Renal cortex interstitium (tissue), 15 donors: ENCODE measurements at places on chromosomes 4 and X.

- no peak for DNase-seq
Measured at GRCh38 chrX:43467608-43468234, 188.4 kb upstream of the MAOA start.

- no peak for DNase-seq
Measured at GRCh38 chrX:104172121-104172520, 5.9 kb downstream of the FAM199X start.

GRCh38 chr4:6674500-6675149, 19.1 kb upstream of the S100P start:
- DNase-seq, result no peak

DNA sequence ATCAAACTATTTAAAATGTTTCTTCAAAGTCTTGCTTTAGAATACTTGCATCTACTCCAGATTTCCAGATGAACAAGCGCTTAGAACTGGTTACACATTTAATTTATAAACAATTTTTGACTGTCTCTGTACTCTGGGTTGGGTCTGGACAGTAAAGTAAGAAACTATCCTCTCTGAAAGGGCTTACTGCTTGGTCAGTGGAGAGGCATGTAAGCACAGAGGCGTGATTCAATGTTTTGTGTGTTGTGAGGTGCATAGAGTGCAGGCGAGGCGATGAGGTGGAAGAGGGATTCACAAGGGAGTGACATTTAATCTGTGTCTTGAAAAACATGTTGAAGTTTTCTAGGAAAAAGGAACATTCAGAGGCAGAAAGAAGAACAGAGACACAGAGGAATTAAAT, 231.4 kb downstream of the VEGFC start:
- no peak for DNase-seq

DNA sequence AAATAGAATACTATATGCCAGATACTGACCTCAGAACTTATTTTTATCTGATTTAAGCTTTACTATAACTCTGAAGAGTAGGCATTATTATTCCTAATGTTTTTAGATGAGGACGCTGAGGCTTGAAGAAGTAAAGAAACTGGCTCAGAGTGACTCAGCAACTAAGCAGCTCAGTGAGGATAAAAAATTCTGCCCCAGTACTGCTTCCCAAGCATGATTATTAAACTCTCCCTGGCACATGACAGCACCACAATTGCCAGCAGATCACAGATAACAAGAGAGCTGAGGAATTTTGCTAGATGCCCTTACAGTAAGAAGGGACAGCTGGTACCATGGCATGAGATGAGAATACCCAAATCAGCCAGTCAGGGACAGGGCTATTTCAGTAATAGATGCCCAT, 219.4 kb downstream of the NKX6-1 start:
- DNase-seq, result no peak

DNA sequence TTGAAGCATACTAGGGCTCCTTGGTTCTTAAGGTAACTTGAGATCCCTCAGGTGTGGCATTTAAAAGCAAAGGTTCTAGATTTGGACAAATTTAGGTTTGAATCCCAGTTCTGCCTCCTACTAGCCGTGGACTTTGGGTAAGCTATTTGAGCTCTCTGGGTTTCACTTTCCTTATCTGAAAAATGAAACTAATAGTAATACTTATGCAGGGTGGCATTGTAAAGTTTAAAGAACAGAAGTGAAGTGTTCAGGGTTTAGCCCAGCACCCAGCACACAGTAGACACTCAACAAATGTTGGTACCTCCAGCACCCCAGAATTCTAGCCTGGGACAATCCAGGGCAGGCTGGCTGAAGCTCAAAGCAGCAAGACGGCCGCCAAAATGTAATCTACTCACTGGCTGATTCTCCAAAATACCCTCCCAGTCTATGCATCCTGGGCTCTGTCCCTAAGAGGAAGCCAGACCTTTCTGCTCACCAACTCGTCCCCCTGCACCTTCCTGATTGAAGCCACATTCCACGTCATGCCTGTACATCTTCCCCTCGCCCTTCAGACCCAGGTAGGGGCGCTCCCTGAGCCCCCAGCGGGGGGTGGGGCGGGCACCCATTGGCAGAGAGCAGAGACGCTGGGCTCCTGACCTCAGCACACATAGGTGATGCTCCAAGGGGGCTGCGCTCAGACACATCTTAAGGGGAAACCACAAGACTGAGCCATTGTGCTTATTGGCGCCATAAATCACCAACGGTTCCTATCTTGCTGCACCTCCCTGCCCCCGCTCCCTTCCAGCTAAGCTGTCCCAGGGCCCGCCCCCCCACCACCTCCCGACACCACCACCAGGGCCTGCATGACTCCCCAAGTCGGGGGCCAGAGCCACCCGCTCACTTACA, 160.6 kb downstream of the BCOR start:
- DNase-seq, result no peak

DNA sequence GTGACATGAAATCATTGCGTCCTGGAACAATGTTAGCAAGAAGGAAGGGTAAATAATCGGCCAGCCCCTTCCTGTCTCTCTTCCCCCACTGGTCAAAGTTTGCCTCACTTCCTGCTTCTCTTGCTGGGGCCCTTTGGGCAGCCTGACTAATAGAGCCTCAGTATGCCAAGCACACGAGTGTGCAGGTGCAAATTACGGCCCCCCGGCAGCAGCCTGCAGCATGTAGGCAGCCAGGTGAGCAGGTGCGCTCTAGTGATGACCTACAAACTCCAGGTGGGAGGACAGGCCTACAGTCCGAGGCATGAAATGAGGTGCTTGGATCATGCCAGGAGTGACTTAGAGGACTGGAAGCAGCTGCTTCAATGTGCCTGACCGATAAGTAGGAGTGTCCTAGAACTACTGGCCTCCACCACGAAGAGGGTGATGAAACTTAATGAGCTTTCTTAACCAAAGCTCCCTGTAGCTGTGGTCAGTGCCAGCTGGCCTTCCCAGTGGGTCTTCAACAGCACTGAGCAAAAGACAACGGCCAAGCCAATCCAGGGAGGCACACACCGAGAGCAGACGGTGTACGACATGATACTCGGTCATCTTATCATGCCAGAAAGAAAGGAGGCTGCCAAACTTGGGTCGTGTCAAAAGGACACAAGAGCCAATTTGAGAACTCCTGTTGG, 26.1 kb upstream of the FAT1 start:
- no peak for DNase-seq

- DNase-seq, result no peak
Measured at GRCh38 chrX:108359806-108360602, 78.2 kb downstream of the COL4A6 start.

GRCh38 chrX:34288782-34289181, 156.7 kb upstream of the FAM47A start:
- DNase-seq, result no peak

DNA sequence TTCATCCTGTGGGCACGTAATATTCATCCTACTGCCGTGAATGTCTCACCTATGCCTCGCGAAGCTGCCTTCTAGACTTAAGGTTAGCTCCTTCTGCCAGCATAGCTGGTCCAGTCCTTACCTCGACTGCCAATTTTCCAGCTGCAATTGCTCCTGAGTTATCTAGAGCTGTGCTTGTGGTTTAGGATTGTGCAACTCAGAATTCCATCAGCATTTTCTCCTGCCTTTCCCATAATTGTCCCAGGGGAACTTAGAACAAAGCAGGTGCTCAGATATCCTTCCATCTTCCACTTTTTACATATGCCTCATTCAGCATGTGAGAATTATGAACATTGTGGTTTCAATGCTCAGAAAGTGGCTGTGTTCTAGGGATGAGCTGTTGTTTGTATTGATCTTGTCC, 131.4 kb upstream of the ADGRL3 start:
- DNase-seq, result no peak
